ENCODE measurements at places on chromosomes 2 and 18.

DNA sequence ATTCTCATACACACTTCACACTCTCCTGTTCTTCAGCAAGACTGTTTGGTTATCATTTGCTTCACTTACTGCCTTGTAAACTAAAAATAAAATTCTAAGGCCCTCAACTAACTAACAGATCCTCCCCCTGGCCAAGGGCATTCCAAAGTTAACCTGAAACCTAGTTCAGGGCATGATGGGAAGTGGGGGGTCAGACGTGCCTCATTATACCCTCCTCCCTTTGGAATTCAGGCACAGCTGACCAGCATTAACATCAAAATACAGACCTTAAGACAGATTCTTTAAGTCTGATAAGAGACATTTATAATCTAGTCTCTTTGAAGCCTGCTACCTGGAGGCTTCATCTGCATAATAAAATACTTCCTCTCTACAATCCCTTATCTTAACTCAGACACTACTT is 221.0 kb downstream of the NOL4 start:
- no peak for DNase-seq

GRCh38 chr2:174053355-174054151 is 88.4 kb upstream of the SP3 start:
- DNase-seq: no peak

- DNase-seq: no peak
Observed at GRCh38 chr2:162113776-162114168, 38.3 kb downstream of the GCG start.

DNA sequence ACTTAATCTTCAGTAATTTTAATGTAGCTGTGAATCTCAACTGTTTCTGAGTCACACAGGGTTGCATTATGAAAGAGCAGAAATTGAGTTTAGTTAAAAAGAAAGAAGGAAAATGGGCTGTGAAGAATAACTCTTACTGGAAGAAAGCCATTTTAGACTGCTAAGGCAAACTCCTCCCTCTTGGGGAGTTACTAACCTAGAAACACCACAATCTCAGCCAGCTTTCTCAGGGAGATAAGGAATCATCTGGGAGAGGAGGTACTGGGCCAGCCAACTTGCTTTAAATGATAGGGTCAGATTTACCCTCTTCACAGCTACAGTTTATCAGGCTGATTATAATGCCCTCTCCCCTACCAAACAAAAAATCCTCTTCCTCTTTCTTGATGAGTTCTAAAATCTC is 119.5 kb downstream of the CCDC148 start:
- DNase-seq: no peak

DNA sequence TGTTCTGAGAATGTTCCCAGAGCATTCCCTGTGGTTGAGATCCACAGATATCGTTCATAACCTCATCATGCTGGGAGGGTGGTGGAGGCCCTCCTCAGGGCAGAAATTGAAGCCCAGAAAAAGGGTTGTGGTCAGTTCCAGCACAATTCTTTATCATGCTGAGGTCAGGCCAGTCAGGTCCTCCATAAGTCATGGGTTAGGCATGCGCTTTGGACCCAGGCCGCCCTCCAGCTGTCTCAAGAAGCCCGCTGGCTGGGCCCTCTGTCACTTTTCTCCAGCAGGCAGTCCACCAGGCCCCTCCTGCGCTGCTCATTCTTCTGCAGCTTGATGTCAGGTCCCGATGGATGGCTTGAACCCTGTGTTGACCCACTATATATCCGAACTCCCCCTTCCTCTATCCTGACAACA is 151.1 kb upstream of the NT5C1B start:
- no peak for DNase-seq
